ENCODE measurements at places on chromosomes 3 and 15. TPM values are rescaled to one million over a fixed set of nuclear protein-coding genes. Genes with fewer than 3 reads are reported as not detected.

GRCh38 chr3:171672124-171672523 is 138.2 kb downstream of the PLD1 start:
- DNase-seq: no peak

The EDC3 gene
- 17.8 TPM for total RNA-seq

The SEMA3G gene
- total RNA-seq: 15.3 TPM

The TMC3 gene
- total RNA-seq: not detected

DNA sequence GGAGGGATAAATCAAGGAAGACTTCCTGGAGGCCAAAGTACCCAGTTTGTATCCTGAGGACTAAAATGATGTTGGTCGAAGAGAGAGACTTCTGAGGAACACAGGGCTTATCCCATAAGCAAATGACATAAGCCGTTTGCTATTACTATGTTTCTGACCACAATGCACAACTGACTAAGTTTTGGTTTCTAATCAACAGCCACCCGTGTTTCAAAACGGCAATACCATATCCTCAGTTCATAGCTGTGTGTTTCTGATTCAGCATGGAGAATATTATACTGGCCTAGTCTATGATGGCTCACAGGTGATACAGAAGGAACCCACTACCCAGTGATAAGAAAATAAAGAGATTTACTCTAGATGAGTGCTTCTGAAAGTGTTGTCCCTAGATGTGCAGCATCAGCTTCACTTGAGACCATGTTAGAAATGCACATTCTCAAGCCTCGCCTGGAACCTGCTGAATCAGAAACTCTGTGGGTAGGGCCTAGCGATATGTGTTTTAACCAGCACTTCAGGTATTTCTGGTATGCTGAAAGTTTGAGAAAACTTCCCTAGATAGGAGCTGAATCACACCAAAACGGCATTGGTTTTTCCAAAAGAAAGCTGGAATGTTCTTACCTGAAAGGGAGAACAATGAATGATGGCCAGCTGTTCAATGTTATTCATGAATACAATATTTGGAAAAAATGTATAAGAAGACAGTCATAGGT is 639.7 kb upstream of the NR2F2 start:
- DNase-seq: no peak

DNA sequence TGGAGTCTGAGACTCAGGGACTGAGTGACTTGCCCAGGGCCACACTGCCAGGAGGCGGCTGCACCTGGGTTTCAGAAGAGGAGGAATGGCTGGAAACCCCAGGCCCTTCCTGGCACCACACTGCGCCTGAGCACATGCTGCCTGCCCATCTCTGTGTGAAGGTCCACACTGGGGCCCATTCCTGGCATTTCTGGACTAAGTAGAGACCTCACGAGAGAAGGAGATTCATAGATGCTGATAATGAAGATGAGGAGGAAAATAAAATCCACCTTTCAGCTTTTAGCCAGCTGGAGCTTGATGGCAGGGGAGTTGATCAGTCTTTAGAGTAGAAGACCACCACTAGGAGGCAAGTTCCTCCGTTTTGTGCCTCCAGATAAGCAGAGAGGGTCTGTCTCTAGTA is 40.2 kb upstream of the TF start:
- DNase-seq: no peak

- DNase-seq: no peak
Observed at GRCh38 chr3:151305775-151306151, 10.9 kb downstream of the GPR87 start.

GRCh38 chr3:21041621-21042020 is 709.4 kb downstream of the ZNF385D start:
- DNase-seq: no peak

- DNase-seq: no peak
Observed at GRCh38 chr3:107116251-107116650, 261.0 kb upstream of the CCDC54 start.

GRCh38 chr3:69484507-69485393 is 98.9 kb upstream of the FRMD4B start:
- DNase-seq: peak; percentile 77

The CCR3 gene
- not detected for total RNA-seq

- DNase-seq: no peak
Observed at GRCh38 chr3:125608419-125608818, 13.1 kb upstream of the OSBPL11 start.

DNA sequence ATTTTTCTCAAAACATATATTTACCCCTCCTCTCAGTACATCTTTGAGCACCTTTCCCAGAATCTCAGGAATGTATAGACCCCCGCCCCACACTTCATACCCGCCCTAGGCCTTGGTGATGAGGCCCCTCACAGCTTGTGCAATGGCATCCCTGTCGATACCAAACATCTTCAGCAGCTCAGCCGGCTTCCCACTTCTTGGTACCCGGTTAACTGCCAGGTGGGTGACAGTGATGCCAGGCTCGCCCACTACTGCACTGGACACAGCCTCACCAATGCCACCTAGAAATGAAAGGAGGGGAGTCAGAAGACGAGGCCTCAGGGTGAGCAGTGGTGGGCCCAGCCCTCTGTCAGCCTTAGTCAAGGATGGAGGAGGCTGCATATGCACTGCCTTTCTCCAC is 30.2 kb downstream of the TKT start:
- DNase-seq: no peak

GRCh38 chr15:82625136-82625535 is 22.0 kb downstream of the CPEB1 start:
- no peak for DNase-seq

The ATP13A5 gene
- not detected for total RNA-seq

DNA sequence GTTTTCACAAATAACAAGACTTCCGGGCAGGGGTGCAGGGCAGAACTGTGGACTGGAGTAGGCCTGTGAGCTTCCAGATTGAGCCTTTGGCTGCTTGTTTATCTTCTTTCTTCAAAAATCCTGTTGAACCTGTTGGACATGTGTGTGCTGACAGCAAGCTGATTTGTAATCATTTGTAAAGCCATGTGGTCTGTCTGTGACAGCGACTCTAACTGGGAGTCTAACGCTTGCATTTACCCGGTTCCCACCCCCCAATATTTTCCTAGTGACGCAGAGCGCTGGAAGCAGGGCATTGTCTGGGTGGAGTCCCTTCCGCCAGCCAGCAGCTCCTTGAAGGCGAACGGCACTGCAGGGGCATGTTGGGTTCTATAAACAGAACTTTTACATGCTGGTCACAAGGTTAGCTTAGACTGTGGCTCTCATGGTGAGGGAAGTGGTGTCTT is 85.7 kb upstream of the MYZAP start:
- no peak for DNase-seq

- no peak for DNase-seq
Observed at GRCh38 chr3:170471149-170471548, 52.5 kb downstream of the CLDN11 start.

- no peak for DNase-seq
Observed at GRCh38 chr3:112409041-112409440, 76.1 kb downstream of the CD200 start.

GRCh38 chr15:69591905-69592508 is 139.4 kb downstream of the RPLP1 start:
- no peak for DNase-seq

DNA sequence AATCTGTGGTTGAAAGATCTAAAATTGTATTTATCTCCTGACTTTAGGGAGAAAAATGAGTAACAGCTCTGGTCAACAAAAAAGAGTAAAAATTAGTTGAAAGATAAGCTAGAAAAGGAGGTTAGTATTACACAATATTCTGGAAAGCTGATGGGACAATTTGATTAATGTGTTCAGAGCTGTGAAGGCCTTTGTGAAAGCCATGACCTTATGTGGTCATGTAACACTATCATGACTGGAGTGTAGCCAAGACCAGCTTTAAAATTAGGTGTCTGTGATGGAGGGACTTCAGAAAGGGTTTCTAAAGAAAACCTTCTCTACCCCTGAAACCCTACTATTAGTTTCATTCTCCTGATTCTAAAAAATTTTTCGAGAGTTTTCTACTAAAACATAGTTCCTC is 127.2 kb downstream of the NFKBIZ start:
- DNase-seq: no peak

The MAP6D1 gene
- 2.3 TPM for total RNA-seq

GRCh38 chr15:68208636-68209240 is 3.6 kb upstream of the CALML4 start:
- DNase-seq: peak; percentile 27

DNA sequence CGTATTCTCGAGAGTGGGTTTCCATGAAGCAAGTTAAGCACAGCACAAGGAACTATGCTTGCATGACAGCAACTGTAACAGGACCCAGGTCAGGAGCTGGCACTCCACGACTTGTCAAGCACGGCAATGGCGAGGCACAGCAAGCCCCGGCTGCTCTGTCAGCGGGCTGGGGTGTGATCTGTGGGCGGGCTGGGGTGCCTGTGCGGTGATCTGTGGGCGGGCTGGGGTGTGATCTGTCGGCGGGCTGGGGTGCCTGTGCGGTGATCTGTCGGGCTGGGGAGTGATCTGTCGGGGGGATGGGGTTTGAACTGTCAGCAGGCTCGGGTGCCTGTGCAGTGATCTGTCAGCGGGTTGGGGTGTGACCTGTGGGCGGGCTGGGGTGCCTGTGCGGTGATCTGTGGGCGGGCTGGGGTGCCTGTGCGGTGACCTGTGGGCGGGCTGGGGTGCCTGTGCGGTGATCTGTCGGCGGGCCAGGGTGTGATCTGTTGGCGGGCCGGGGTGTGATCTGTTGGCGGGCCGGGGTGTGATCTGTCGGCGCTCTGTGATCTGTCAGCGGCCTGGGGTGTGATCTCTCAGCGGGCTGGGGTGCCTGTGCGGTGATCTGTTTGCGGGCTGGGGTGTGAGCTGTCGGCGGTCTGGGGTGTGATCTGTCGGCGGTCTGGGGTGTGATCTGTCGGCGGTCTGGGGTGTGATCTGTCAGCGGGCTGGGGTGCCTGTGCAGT is 205.7 kb downstream of the XXYLT1 start:
- DNase-seq: no peak

The CORO2B gene
- 2.7 TPM for total RNA-seq

GRCh38 chr3:16907243-16907642 is 22.5 kb downstream of the PLCL2 start:
- DNase-seq: no peak

GRCh38 chr3:64739971-64740631 is 52.3 kb upstream of the ADAMTS9 start:
- no peak for DNase-seq

Measured in cardiac septum (tissue), 1 donor.